Midbrain (tissue), 1 donor: ENCODE measurements at places on chromosomes 13 and 19.
A peak's percentile ranks its signal among the peaks of the same experiment; 100 is the strongest.

DNA sequence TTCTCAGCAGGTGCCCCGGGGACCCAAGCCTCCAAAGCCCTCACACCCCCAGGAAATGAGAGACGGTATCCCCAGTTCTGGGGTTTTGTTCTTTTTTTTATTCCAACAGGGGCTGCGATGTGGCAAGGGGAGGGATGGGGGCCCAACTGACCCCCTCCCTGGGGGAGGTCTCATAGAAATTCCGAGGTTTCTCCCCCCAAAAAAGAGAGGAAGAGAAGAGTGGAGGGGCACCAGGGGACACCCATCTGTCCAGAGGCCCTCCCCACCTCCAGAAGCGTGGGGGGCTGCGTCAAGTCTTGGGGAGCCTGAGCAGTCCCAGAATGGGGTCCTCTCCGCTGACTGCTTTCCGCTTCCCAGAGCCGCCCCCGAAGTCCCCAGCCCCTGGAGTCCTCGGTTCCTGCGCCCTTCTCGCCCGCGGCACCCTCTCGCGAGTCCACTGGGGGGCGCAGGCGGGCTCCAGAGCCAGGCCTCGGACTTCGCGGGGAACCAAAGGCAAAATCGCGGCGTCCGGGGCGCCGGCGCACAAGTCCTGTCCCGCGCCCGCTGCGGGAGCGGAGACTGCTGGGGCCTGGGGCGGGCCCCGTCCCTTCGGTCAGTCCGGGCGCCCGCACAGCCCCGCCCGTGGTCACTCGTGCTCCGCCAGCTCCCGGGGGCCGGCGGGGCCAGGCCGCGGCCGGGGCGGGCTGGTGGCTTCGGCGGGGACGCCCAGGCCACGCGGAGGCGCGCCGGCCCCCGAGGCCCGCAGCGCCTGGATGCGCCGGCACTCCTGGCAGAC is 4.4 kb upstream of the ATP1A3 start:
- no peak for DNase-seq

GRCh38 chr13:79988573-79988972 is 352.4 kb downstream of the SPRY2 start:
- no peak for DNase-seq

- no peak for DNase-seq
Measured at GRCh38 chr13:46630431-46631178, 77.6 kb downstream of the LRCH1 start.

DNA sequence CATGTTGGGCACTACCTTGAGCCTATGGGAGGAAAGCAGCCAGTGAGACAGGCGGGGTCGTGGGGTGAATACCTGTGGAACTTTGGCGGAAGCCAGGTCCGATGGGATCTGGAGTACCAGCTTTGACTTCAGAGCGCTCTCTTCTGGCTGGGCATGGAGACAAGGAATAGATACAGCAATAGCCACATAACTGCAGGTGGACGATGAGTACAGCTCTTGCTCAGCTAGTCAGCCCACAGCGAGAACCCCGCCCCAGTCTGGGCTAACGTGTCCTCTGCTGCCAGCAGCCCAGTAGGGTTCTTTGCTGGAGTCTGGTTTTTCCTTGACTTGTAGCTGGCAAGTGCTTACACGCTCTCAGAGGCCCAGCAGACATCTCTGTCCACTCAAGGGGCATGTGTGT is 83.4 kb downstream of the SIPA1L3 start:
- no peak for DNase-seq

DNA sequence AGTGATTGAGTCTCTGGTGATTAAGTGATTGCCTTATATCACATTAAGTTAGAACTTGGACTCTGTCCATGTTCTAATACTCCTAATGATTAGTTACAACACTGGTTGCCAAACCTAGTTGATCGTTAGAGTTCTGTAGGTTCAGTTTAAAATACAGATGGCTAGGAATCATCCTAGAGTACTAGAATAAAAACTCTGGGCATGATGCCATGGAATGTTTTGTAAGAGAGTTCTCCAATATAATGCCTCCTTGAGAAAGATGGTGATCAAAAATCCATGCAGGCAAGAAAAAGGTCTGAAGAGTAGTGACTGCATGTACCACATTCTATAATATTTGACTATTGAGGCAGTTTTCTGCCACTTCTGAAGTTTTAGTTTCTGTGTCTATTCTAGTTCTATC is 176.3 kb downstream of the GPC5 start:
- DNase-seq = no peak

DNA sequence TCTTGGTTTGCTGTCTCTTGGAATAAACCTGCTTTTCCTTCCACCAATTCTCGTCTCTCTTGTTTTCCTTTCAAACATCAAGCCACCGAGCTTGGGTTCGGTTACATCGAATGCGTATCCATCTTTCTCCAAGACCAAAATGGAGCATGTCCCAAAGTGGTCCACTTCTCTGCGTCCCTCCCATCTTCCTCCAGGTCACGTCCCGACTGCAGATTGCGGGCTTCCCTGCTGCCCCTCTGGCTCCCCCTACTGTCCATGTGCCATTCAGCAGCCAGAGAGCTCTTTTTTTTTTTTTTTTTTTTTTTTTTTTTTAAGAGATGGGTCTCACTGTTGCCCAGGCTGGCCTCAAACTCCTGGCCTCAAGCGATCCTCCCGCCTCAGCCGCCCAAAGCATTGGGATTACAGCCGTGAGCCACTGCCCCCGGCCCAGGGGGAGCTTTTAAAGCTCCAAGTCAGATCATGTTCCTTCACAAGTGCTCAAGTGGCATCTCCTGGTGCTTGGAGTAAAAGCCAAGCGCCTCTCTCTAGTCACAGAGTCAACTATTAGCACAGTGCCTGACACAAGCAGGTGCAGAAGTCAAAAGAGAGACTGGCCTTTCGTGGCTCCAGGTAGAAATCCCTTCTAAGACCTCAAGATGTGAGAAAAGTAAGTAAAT is 10.0 kb downstream of the COL5A3 start:
- DNase-seq = peak; percentile 35

DNA sequence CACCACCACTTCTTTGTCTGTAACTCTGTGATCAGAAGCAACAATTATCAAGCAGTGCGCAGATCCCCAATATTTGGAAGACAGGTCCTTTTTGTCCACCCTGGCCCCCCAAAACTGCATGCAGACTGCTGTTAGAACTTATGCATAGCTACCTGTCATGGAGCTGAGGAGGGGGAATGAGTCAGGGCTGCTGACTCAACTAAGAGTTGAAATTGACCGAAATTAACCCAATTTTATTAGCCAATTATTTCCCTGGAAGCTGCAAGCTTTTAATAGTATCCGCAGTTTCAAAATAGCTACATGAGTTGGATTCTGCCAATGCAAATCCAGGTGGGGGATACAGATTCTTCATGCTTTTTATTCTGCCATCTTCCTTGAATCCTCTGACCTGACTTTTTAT is 14.0 kb upstream of the ZNF491 start:
- no peak for DNase-seq

DNA sequence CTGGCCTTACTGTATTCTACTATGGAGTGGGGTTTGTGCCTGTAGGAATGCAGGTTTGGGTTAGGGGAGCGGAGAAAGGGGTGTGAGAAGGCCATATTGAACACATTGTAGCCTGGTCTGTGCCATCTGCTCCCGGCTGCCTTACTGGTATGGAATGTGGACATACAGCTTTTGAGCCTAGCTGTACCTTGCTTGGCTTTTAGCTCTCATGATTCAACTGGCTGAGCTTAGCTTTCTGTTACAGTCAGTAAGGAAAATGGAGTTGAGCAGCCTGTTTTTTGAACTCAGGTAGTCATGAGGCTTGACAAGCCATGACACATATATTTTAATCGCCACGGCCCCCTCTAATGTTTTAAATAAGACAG is 41.6 kb downstream of the ARHGAP35 start:
- no peak for DNase-seq
